Astrocyte of the hippocampus (primary cell): ENCODE measurements at places on chromosomes 1 and 21.
A peak's percentile ranks its signal among the peaks of the same experiment; 100 is the strongest.

- no peak for DNase-seq
Observed at GRCh38 chr1:156815307-156815826, 1.3 kb downstream of the SH2D2A start.

GRCh38 chr1:23506376-23507107 lies 22.6 kb upstream of the ASAP3 start:
- DNase-seq: no peak

GRCh38 chr1:216702170-216702569 lies 21.1 kb downstream of the ESRRG start:
- DNase-seq: no peak

GRCh38 chr1:42431514-42431913 lies 24.3 kb downstream of the ZMYND12 start:
- no peak for DNase-seq

DNA sequence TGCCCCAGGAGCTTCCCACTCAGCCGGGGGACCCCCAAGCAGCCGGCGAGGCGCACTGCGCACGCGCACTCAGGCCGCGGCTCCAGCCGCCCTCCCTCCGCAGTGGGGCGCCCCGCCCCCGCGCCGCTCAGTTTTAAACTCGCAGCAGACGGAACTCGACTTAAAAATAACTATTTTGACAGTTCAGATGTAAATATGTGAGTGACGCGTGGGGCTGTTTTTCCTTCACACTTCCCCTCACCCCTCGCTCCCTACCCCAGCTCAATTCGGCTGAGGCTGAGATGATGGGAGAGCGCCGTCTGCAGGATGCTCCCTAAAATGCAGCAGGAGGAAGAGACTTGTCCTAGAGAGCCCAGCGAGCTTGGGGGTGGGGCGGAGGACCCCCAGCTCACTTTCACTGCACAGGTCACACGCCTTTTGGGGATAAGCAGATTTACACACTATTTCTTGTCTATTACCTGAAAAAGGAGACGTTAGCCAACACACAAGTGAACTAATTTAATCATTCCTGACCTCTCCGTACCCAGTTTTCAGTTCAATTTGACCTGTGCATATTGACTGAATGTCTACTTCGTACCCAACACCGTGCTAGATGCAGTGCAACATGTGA lies 8.9 kb upstream of the LEMD1 start:
- peak; percentile 77 for DNase-seq

GRCh38 chr1:27652111-27652864 lies 17.3 kb upstream of the FGR start:
- DNase-seq: no peak

DNA sequence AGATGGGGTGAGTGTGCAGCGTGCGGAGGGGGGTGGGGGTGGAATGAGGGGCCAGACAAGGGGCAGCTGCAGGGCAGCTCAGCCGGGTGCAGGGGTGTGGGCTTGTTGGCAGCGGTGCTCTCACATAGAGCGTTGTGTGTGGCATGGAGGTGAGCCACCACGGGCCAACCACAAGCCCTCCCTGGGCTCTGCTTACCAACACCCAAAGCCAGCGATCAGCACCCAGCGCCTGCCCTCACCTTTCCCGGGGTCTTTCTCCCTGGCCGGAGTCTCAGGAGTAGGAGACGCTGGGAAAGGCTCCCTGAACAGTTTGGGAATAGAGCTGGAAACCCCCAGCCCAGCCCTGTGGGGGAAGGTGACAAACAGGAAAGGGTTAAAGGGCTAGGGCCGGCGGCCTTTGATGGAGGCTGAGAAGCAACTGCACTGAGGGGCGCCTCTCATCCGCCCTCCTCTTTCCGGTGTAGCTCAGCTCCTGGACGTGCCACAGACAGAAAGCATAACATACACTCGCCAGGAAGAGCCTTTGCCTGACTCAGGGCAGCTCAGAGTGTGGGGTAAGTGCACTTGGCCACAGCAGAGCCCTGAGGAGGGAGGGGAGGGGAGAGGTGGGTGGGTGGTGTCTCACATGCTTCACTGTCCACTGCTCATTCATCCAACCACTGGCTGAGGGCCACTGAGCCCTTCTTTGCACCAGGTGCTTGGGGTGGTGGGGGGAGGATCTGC lies 577 bp downstream of the IKBKE start:
- peak; percentile 78 for DNase-seq
